Right forelimb (tissue), 1 donor: ENCODE measurements at places on chromosomes 5 and 9.

DNA sequence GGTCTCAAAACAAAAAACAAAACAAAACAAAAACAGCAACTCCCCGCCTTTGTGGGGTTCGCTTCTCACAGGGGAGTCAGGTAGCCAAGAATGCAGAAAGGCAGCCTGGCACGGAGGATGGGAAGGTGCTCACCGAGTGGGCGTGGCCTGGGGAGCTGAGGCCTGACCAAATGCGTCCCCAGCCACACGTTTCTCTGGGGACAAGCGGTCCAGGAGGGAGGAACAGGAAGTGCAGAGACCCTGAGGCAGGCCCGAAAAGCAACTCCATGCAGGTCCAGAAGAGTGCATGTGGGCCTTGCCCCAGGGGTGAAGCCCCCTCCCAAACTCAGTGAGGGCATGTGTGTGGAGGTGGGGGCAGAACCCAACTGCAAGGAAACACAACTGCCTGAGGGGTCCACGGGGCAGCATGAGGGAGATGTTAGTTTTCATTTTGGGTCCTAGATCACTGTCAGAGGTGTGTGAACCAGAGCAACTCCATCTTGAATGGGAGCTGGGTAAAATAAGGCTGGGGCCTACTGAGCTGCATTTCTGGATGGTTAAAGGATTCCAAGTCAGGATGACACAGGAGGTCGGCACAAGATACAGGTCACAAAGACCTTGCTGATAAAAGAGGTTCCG is 2.6 kb upstream of the UAP1L1 start:
- DNase-seq, result no peak

GRCh38 chr5:130055572-130055971 is 151.3 kb downstream of the CHSY3 start:
- DNase-seq, result no peak

DNA sequence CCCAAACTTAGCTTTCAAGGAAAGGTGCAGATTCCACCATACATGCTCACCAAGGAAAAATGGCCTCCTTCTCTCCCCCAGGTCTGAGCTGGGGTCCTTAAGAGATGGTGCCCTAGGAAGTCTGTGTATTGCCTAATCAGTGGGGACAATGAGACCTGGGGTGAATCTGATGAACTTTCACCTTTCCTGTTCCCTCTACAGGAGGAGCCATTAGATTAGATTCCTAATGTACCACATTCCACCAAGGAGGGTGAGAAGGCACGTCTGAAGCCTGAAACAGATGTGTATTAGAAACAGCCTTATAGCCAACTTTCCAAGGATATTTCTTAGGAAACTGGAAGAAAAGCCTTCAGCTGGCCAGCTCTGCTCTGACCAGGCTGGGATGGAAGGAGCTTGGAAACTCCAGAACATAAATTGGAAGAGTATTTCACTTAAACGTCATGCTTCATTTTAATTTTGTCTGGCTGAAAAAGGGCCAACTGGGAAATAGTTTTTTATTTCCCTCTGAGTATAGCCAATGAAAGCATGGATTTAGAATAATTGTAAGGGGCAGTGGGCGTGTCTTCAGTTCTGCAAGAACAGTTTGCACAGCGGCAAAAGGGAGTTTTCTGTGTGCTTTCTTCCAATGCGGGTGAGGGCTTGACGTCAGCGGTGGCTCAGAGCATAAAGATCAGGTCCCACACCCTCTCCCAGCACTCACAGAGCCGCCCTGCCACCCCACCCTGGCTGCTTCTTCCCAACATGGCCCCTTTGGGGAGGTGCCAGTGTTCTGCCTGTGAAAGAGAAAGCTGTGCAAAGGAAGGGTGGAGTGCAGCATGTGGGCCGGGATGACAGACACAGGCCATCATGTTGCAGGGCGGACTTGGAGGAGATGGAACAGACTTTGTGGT is 210.9 kb downstream of the ESM1 start:
- DNase-seq, result peak; percentile 86

GRCh38 chr9:83969602-83970001 is 10.4 kb downstream of the HNRNPK start:
- no peak for DNase-seq

- DNase-seq, result no peak
Observed at GRCh38 chr9:23598994-23599393, 227.0 kb downstream of the ELAVL2 start.

DNA sequence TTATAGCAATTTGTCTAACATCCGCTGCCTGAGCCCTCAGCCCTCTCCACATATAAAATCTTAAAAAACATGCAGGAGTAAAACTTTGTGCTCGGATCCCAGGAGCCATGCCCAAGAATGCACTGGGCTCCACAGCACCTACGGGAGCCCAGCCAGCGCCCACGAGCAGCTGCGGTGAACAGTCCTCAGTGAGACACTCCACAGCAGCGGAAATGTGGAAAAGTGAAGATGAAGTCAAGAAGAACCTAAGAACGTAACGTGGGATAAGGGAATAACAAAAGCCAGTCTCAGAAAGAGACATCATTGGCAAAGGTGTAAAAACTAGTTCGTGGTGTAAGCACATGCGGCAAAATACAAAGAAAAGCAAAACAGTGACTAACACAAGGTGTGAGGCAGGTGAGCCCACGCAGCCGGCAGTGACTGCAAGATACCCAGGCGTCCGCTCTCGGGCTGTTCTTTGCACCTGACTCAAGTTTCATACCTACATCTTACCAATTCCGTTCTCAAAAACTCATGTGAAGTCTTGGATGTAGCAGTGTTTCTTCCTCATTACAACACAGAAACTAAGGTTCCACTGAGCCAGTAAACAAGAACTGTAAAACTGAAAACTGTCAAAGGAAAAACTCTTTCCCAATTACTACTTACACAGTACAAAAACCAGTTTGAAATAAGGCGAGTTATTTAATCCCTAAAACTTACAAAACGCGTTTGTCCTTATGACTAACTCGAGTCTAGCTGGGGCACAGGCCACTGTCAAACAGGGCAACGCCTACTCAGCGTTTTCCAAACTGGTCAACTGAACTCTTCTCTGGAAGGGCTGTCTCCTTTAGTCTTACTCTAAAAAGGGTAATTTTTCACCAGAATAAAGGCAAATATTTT is 1.7 kb downstream of the CAMSAP1 start:
- no peak for DNase-seq

GRCh38 chr9:100498592-100498991 is 25.6 kb downstream of the TMEFF1 start:
- no peak for DNase-seq

- no peak for DNase-seq
Observed at GRCh38 chr9:18495065-18495464, 21.1 kb downstream of the ADAMTSL1 start.

DNA sequence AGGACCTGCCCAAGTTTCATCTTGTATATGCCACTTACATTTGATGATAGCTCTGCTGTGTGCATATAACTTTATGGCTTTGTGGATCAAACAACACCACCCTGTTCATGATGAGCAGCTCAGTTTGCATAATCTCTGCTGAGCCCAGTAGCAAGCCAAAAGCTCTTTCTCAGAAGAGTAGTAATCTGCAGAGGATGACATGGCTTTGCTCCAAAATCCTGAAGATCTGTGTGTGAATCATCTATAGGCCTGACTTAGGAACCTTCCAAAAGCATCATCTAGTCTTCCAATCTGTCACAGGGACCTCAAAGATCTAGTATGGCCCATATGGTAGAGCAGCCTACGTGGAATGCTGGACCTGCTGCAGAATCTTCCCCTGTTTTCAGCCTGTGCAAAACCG is 394.6 kb downstream of the PSAT1 start:
- no peak for DNase-seq

GRCh38 chr5:111453747-111454146 is 58.6 kb downstream of the STARD4 start:
- no peak for DNase-seq

DNA sequence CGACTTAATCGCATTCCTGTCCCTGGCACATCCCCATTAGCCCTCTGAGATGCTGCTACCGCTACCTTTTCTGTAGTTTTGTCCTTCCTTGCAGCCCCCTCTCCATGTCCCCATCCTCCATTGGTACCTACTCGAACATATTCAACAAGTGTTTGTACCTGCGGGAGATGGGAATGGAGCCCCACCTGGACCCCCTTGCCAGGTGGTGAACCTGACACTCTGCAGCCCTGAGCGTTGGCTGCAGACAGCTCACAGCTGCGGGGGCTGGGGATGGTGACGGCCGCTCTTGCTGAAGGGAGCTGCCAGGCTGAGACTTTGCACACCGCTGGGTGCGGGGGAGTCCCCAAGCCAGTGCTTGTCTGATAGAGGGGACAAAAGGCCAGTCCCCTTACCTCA is 96.3 kb upstream of the DAP start:
- DNase-seq, result no peak

DNA sequence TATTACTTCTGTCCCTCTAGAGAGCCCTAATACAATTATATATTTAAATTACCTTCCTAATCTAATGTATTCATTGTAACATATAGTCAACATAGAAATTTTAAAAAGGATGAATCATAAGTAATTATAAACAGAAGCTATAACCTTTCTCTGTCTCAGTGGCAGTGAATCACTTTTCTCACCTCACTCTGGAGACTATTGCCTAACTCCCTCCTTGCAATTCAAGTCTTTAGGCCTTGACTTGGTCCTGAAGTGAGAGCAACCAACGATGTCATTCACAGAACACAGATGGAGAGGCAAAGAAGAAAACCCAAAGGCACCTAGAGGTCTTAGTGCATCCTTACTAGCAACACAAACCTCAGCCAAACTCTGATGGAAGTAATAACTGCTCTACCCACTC is 133.3 kb upstream of the DPYSL3 start:
- no peak for DNase-seq

GRCh38 chr5:127227881-127228280 is 62.7 kb upstream of the MEGF10 start:
- no peak for DNase-seq

DNA sequence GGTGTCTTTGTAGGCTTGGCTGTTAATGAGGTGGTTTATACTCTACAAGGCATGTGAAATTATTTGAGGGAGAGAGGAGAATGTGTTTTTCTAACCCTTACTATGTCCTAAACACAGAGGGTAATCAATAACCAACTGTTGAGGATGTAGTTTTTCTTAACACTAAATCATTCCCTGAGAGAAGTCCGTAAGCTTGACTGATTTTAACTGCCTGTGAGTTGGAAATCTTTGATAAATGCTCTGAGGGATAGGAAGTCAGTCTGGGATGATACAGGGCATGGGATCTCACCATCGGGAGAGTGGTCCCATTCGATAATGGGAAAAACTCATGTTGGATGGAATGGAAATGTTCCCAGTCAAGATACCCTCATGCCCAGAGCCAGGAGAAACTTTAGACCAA is 249.6 kb downstream of the PDZD2 start:
- DNase-seq, result no peak

- no peak for DNase-seq
Observed at GRCh38 chr9:132543960-132544359, 38.4 kb upstream of the BARHL1 start.

GRCh38 chr5:15248731-15249130 is 251.2 kb upstream of the FBXL7 start:
- no peak for DNase-seq

- DNase-seq, result no peak
Observed at GRCh38 chr9:35311891-35312639, 150.3 kb downstream of the UNC13B start.

GRCh38 chr9:111482694-111483438 is 1.3 kb downstream of the ECPAS start:
- peak; percentile 81 for DNase-seq

DNA sequence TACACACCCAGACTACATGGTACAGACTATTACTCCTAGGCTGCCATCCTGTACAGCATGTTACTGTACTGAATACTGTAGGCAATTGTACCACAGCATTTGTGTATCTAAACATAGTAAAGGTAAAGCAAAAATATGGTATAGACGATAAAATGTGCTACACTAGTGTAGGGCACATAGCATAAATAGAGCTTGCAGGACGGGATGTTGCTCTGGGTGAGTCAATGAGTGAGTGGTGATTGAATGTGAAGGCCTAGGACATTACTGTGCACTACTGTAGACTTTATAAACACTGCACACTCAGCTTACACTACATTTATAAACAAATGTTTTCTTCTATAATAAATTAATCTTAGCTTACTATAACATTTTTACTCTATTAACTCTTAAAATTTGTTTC is 25.6 kb downstream of the ANKRD55 start:
- no peak for DNase-seq

DNA sequence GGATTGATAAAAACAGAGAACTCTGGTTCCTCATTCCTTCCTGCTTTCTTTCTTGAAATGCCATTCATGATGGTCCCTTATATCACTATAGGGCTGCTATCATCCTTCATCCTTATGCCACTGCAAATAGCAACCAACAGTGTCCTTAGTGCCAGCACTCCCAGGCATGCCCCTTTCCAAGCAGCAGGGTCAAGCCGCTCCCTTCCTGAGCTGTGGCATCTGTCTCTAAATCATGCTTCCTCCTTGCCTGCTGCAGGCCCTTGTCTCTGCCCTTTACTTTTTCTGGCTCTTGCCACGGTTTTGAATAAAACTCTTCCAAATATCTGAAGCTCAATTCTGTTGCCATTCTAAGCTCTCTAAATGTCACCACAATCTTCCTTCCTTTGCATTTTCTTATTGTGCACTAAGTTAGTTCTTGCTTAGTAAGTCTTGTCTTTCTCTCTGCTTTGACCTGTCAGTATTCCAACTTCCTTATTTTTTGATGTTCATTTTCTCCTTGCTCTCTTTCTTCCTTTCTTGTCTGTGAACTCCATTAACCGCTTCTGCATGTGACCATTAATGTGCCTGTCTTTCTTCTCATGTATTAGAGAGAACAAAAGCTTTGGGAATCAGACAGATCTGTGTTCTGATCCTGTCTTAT is 19.9 kb downstream of the TLR4 start:
- DNase-seq, result no peak

DNA sequence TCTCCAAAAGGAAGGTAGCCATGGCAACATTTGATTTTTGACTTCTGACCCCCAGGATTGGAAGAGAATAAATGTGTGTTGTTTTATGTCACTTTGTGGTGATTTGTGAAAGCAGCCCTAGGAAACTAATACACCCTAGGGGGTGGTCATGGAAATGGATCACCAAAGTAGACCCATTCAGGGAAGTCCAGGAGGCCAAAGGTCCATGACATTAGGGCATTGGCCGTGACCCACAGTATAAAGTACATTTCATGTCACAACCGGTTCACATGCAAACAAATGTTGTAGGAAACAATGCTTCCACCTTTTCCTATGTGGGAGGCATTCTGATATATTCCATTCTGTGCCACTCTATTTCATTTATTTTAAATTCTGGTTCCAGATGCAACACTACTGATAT is 128.4 kb downstream of the ADAMTS12 start:
- DNase-seq, result no peak

DNA sequence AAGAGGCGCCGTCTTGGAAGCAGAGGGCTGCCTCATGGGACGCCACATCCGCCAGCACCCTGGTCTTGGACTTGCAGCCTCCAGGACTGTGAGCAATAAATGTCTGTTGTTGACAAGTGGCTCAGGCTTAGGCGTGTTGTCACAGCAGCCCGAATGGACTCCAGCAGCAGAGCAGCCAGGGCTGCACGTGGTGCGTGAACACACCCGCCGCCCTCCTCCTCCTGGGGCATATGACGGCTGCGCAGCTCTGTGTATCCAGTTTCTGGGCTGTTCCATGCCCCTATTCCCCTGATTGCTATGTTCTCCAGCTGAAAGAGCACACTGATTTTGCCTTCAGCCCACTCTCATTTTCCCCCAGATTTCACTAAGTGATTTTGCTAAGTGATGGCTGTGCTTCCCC is 36.0 kb upstream of the CLPTM1L start:
- no peak for DNase-seq

GRCh38 chr5:470961-471749 is 28.2 kb downstream of the EXOC3 start:
- peak; percentile 41 for DNase-seq
